ENCODE measurements at places on chromosomes 13 and 19. TPM values are rescaled to one million over a fixed set of nuclear protein-coding genes. Genes with fewer than 3 reads are reported as not detected.

EDNRB gene
- not detected for total RNA-seq

PTH2 gene
- not detected for total RNA-seq

NLRP4 gene
- not detected for total RNA-seq

TPRX2 gene
- total RNA-seq: not detected

SBNO2 gene
- 33.6 TPM for total RNA-seq
